ENCODE measurements at places on chromosomes 5 and 9.

- DNase-seq: no peak
These were observed 215.1 kb upstream of the DAPK1 start for GRCh38 chr9:87282538-87282937.

DNA sequence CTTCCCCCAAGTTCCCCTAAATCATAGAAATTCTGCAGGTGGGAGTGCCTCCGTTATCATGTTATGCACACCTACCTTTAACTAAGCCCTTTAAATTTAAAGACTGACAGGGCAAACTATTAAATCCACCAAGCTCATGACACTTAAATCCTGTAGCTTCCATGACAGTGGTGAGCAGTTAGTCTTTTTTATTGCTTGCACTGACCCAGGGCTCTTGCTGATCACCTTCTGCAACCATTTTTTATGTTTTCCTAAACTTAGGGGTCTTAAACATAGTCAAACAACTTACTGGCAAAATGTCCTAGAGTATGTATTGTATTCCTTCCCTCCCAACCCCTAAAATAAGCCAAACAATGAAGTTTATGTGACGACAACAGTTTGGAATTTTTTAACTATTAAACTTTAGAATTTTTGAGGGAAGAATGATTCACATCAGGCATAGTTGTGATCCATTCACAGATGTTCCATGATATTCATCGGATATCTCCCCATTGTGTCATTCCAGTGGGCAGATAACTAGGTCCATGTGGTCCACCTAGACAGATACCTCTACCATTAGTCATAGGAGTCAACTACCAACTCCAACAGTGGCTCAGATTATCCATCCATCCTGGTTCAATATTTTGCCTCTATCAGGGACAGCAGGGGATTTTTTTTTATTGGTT lies 283.1 kb downstream of the ADAMTS6 start:
- no peak for DNase-seq

DNA sequence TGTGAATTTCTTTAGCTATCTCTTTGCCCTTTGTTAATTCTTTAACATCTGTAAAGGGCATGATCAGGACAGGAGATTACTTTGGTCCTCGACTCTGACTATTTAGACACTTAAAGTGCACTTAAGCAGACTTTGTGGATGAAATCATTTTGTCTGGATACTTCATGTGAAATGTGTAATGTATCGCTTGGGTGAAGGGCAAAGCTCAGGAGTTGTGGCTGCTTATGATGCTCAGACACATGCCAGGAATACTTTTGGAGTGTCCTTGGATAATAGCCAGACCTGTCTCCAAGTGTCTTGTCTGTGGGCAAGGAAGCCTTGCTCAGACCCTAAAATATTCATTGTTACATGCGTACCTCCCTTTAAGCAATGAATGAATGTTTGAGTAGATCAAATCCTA lies 87.8 kb downstream of the RAI14 start:
- no peak for DNase-seq

DNA sequence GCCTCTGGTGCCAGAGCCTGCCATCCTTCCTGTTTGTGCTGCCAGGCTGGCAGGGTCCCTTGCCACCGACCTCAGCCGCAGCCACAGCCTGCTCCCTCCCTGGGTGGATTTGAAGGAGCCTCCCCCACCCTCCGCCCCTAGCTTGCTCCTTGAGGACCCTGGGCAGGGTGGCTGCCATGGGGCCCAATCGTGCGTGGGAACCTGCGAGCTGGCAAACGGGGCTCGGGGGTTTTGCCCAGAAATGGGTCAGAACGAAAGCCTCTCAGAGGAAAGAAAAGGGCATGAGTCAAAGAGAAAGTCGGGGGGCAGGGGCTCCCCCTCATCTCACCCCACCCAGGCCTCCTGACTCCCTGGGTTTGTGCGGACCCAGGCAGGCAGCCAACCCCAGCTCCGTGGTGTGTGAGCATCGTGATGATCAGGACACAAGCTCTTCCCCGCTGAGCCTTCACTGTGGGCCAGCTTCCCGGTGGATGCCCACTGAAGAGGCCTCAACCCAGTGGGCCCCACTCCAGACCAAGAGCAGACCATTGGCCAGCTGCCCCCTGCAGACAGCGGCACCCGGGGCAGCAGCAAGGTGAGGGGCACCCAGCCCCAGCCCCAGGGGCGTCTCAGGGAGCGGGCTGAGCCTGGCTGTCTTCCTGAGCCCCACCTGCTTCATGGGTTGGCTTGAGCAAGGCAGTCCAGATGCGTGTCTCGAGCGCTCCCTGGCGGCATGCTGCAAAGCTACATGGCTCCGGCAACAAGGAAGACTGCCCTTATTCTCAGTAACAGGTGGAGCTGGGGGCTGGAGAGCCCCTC lies 3.0 kb upstream of the FUT7 start:
- peak; percentile 55 for DNase-seq

GRCh38 chr5:139473565-139473964 lies 2.8 kb downstream of the SMIM33 start:
- DNase-seq: no peak

GRCh38 chr5:23367874-23368273 lies 139.5 kb upstream of the PRDM9 start:
- DNase-seq: no peak

DNA sequence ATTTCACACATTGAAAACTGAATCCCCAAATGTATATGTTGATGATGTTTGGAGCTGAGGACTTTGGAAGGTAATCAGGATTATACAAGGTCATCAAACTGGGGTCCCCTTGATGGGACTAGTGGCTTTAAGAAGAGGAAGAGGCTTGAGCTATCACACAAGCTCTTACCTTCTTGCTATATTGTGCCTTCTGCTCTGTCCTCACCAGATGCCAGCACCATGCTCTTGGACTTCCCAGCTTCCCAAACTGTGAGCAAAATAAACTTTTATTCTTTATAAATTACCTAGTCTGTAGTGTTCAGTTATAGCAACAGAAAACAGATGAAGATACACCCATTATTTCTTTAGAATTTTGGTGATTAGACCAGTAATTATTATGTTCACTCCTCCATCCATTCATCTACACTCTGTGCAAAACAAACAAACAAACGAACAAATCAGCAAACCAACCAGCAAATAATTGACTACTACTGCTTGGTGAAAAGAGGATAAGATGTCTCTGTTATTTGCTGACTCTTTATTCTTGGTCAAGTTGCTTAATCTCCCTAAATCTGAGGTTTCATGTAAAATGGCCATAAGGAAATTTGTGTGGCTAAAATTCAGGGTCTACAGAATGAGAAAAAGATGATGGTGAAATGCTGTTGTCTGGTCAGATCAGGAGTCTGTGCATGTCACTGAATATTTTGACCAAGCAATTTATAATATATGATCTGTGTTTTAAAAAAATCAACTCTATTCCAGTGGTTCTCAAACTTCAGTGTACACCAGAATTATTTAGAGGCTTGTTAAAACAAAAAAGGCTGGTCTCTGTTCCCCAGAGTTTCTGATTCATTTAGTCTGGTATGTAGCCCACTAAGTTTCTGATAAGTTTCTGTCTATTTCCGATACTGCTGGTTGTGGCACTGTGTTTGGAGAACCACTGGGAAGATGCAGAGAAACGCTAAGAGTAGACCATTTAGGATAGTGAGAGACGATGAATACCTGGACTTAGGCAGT lies 854.1 kb downstream of the MAT2B start:
- no peak for DNase-seq

DNA sequence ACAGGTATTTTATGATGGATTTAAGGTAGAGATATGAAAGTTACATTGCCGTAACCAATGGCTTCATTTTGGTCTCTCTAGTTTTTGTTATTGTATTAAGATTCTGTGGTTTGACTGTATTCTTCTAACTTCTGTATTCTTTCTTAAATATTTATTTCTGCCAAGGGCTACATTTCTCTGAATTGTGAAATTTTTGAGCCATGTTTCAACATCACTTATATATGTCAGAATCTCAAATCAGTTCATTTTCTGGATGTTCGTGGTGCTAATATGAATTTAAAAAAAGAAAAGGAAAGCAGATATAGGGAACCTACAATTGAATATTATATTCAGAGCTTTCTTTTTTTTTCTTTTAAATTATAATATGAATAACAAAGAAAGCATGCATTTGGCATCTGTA lies 142.7 kb downstream of the ANXA1 start:
- DNase-seq: no peak

DNA sequence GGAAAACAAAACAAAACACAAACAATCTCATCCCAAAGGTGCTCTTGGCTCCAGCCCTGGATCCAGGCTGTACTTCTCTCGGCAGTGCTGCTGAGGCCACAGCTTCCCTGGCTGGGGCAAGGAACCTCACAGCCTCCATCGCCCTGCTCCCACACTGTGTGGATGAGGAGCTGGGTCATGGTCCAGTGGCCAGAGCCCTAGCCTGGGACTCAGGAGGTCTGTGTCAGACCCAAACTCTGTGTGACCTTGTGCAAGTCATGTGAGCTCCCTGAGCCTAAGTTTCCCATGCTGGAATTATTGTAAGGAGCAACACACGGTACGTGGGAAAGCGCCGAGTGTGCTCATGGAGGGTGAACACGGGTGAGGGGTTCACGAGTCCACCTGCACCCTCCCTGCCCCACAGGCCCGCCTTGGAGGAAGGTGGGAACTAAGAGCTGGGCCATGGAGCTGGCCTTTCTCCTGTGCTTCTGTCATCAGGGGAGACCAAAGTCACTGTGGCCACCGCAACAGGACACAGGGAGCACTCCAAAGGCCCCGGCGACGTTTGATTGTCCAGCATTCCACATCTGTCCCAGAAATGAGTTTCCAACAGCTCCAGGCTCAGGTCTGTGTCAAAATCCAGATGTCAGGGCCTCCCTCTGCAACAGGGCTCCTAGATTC lies 26.2 kb upstream of the SMU1 start:
- no peak for DNase-seq

GRCh38 chr5:108989761-108990392 lies 242.2 kb downstream of the FER start:
- DNase-seq: no peak

DNA sequence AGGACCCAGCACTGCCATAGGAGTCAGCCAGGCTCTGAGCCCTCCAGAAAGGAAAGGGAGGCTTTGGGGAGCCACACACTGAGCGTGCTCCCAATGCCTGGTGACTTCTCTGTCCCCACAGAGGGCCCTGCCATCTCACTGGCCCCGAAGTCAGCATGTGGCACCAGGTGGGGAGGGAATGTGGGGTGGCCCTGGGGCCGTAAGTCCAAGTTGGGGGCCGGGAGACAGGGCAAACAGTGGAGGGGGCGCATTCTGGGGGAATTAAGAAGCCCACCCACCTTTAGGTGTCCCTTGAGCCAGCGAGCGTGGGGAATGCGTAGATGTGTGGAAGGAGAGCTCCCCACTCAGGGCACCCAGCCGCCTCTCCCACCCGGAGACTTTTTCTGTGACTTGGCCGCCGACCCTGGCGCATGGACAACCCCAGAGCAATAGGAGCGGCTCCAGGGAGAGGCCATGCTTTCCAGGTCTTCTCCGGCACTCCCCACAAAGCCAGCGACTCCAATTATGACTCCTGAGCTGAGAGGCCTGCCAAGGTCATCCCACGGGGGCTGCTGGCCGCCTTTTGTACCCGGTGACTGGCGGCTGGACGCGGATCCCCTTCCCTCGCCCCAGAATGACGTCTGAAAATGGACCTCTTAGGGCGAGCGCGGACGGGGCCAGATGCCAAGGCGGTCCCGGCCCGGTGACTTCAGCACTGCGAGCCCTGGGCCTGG lies 9.8 kb downstream of the IRX1 start:
- DNase-seq: no peak

DNA sequence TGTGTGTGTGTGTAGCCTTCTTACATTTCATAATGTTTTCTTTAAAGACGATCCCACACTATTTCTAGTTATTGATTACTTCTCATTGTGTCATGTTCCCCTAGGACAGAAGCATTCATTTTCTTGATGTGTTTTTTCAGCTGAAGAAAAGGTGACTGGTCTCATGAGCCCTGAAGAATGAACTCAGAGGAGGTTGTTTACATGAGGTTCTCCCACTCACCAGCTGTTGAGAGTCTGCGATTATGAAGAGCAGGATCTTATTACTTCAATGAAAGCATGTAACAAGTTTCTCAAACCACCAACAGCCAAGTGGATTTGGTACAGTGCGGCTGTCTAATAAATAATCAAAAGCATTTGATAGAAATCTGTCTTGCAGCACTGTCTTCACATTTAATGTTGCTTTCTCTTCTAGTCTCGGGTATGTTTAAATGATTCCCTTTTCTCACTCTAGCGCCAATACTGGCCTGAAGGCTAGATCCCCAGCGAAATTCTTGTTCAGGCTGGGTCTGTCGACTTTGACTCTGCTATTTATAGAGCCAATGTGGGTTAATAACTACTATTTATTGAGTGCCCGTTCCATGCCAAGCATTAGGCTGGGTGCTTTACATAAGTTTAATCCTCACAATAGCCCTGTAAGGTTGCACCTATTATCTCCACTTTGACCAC lies 9.6 kb upstream of the FSD1L start:
- no peak for DNase-seq

- no peak for DNase-seq
These were observed 2104.1 kb upstream of the ACO1 start for GRCh38 chr9:30280229-30280900.

- no peak for DNase-seq
These were observed at the start of gene SH3PXD2B for GRCh38 chr5:172454358-172455086. Gene SH3PXD2B (minus strand): TSS chr5:172454525. CDS start chr5:172454352, 173 bp downstream.

DNA sequence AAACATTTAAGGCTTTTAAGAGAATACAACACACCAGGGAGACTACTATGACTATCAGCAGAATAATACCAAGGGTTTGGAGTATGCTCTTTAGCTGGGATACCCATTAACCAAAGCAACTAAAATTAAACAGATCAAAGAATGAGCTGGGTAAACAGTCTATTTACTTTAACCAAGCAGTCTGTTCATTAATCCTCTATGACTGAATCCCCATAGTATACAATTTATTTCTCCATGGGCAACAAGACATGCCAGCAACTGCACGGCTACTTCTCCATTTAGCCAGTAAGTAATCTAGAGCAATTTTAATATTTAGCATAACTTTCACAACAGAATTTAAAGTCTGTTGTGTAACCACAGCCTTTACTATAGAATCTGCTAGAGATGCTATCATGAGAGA lies 77.6 kb downstream of the CDO1 start:
- no peak for DNase-seq

DNA sequence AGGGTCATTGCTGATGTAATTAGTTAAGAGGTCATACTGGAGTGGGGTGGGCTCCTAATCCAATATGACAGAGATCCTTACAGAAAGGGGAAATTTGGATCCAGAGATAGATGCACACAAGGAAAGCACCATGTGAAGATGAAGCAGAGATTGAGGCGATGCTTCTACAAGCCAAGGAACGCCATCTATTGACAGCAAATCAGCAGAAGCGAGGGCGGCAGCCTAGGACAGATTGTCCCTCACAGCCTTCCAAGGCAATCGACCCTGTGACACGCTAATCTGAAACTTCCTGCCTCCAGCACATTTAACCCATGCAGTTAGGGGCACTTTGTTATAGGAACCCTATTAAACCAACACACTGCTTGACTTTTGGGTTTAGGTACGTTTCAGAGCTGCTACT lies 285.1 kb upstream of the DAP start:
- no peak for DNase-seq

- no peak for DNase-seq
These were observed 143.5 kb downstream of the MLLT3 start for GRCh38 chr9:20478786-20479185.

GRCh38 chr5:98128271-98128670 lies 645.2 kb upstream of the RGMB start:
- no peak for DNase-seq

All from GF-D8 (cell line).